ENCODE measurements at places on chromosomes 16 and 17. TPM values are rescaled to one million over a fixed set of nuclear protein-coding genes. Genes with fewer than 3 reads are reported as not detected.

DNA sequence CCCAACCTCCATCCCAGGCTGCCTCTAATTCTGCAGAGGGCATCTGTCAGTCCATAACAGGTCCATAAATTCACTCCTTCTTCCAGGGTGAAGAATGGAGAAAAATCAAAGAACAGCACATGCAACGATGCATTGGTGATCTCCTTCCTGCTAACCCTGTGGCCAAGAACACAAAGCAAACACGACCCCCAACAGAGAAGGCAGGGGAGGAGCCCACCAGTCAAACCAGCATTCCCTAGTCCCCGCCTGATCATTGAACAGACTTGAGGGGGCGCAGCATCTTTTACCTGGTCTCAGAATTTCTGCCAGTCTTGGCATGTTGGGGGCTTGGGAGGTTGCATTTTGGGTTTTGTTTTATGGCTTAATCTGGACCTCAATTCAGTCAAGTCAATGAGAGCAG lies 476.0 kb downstream of the SLC39A11 start:
- DNase-seq, result no peak

ITGAD gene
- total RNA-seq, result not detected

CCL14 gene
- not detected for total RNA-seq

DNA sequence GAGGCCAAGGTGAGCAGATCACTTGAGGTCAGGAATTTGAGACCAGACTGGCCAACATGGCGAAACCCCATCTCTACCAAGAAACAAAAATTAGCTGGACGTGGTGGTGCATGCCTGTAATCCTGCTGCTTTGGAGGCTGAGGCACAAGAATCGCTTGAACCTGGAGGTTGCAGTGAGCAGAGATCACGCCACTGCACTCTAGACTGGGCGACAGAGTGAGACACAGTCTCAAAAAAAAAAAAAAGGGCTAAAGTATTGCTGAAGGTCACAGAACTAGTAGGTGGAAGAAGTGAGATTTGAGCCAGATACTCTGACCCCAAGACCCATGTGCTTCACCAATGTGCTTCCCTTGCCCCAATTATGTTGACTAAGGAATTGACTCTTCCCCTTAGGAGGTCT lies 112.0 kb downstream of the NPIPB5 start:
- no peak for DNase-seq

- no peak for DNase-seq
These were observed 80.0 kb downstream of the SMG6 start for GRCh38 chr17:2223617-2223927.

DNA sequence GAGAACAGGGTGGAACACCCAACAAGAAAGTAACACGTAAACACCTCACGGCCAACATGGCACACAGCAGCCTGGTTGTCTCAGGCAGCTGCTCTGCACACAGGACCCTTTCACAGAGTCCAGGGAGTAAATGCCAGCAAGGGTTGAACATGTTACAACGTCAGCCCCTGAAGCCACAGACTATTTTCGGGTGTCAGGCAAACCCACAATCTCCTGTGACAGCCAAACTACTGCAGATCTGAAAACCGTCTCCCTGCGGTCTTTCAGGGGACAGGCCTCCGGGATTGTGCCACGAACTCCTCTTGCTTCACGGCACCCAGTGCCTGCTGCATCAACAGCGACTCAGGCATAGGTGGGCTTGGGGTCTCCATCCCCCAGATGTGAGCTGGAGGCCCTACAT lies 127.7 kb downstream of the XYLT1 start:
- no peak for DNase-seq
